ENCODE measurements at places on chromosomes 5 and 9.
A peak's percentile ranks its signal among the peaks of the same experiment; 100 is the strongest.

GRCh38 chr9:70113403-70114022, 69.9 kb downstream of the MAMDC2 start:
- no peak for DNase-seq

GRCh38 chr5:91022518-91022917, 360.6 kb downstream of the ARRDC3 start:
- no peak for DNase-seq

DNA sequence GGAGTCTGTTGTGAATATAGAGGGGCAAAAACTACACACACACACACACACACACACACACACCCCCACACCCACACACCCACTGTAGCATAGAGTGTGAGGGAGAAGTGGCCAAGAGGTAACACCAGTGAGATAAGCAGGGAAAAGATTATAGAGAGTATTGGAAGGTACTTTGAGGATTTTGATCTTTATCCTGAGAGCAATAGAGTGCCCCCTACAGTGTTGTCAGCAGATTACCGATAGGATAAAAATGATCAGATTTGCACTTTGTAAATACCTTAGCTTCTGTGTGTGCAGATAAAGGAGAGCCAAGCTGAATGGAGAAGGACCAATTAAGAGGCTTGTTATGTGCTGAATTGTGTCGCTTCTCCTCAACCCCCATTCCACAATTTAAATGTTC, 32.3 kb downstream of the ERCC6L2 start:
- no peak for DNase-seq

- DNase-seq, result no peak
Measured at GRCh38 chr9:137148661-137149060, 9.7 kb downstream of the GRIN1 start.

GRCh38 chr9:132769906-132770769, 99.9 kb downstream of the GTF3C4 start:
- peak; percentile 23 for DNase-seq

- DNase-seq, result no peak
Measured at GRCh38 chr9:16417161-16417560, 453.3 kb downstream of the BNC2 start.

- no peak for DNase-seq
Measured at GRCh38 chr5:145853781-145854376, 18.7 kb upstream of the PRELID2 start.

GRCh38 chr5:76720988-76721569, 5.2 kb downstream of the F2R start:
- no peak for DNase-seq

- DNase-seq, result no peak
Measured at GRCh38 chr9:37038302-37038942, 4.4 kb upstream of the PAX5 start.

GRCh38 chr5:146704949-146705665, 173.4 kb downstream of the PPP2R2B start:
- DNase-seq, result no peak

DNA sequence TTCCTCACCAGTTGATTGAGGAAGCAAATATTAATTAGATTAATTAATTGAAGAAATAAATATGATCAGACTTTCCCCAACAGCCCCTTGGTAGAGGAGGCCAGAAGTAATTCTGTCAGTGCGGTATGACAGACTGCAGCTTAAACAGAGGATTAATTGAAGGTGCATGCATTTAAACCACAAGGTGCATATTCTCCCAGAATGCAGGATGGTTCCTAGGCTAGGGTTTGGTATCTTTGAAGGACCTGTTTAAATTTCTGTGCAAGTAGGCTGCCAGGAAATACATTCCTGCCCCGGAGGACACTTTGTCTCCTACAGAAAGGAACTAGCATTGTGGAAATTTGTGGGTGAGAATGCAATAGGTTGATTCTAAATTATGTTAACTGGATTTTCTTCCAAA, 50.5 kb upstream of the PALM2AKAP2 start:
- DNase-seq, result no peak

DNA sequence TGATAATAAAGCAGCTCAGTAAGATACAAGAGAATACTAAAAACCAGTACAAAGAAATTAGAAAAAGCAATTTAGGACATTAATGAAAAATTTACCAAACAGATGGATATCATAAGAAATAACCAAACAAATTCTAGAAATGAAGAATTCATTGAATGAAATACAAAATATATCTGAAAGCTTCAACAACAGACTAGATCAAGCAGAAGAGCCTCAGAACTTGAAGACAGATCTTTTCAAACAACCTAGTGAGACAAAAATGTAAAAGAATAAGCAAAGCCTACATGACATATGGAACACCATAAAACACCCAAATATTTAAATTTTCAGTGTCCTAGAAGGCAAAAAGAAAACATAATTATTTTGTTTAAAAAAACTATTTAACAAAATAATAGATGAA, 66.9 kb downstream of the SKIC3 start:
- no peak for DNase-seq

- no peak for DNase-seq
Measured at GRCh38 chr5:129080766-129081165, 13.8 kb upstream of the ISOC1 start.

DNA sequence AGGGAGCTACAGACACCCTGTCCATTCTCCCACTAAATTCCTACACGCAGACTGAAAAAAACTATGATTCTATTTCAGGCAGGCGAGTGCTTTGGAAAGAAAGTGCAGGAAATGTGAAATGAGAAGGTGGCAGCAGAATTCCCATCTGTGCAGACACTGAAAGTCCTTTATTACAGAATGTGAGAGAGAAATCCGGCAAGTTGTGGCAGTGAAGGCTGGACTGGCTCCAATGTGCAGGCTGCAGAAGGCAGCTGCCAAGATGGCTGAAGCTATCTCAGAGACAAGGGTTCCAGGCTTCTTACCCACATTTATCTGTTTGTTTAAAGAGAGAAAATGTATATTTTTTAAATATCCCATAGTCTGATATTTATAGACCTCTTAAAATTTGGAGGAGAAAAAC, 161.8 kb upstream of the VLDLR start:
- no peak for DNase-seq

DNA sequence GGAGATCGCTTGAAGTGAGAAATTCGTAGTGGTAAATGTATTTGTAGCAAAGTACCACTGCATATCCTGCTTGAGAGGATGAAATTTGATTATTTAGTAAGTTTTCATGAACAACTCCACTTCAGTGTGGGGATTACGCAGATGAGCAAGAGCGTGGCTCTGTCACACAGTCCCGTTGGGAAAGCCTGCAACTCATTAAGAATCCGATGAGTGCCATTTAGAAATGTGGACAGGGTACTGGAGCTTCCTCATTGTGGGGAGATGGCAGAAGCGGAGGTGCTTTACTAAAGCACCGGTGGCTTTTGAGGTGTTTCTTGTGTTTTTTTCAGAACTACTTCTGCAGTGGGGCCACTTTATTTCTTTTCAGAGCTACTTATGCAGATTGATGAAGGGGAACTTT, 1.4 kb downstream of the TJP2 start:
- DNase-seq, result peak; percentile 19

DNA sequence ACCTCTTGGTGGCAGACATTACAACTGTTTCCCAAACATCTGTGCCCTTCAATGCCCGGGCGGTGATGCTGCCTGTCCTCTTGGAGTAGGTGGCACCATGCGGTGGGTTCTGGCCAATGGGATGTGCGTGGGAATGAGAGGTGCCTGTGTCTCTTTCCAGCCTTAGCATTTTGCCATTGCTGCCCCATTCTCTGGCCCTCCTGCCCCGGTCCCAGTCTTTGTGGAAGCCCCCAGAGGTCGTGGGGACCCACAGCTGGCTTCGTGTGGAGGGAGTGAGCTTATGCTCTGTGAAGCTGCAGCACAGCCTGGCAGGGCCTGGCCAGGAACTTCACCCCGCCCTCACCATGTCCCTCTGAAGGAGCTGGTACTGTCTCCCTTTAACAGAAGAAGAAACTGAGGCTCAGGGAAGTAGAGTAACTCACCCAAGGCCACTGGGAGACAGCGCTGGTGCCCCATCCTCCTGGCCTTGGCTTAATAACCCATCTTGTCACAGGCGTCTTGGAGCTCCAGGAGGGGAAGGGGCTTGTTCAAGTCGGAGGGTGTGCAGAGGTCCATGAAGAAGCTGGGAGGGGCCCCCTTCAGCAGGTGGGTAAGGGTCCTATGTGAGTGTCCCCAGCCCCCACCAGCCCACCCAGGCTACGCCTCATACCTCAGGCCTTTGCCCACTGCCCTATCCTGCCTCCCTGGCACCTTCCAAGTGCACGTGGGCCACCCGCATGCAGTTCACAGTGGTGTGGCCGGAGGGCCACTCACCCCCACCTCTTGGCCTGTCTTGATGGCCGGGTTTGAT, 173.6 kb downstream of the GAPVD1 start:
- no peak for DNase-seq

DNA sequence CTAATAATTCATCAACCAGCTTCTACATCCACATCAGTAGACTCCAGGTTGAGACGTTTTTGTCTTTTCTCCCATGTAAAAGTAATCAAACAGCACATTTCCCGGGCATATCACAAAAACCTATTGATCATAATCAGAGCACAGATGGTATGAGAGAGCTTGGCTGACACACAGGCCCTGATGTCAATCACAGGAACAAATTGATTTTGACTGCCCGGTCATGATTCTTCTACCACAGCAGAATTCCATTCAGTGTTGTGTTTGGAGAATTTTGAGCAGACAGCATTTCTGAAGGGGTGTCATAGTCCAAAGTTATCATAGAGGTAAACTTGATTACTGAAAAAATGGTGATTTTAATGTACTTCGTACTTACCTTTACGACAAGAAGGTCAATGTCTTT, 351.1 kb downstream of the ZSWIM6 start:
- DNase-seq, result no peak

DNA sequence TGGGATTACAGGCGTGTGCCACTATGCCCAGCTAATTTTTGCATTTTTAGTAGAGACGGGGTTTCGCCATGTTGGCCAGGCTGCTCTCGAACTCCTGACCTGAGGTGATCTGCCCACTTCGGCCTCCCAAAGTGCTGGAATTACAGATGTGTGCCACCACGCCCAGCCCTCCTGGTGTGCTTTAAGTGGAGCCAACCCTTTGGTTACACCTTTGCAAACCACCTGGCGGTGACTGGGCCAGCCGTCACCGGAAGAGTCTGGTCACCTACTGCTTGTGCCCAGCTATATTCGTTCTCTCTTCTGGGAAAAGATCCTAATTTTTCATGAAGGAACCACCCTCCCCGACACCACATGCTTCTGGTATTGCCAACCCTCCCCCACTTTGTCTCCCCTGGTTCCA, 35.9 kb downstream of the COL23A1 start:
- no peak for DNase-seq

DNA sequence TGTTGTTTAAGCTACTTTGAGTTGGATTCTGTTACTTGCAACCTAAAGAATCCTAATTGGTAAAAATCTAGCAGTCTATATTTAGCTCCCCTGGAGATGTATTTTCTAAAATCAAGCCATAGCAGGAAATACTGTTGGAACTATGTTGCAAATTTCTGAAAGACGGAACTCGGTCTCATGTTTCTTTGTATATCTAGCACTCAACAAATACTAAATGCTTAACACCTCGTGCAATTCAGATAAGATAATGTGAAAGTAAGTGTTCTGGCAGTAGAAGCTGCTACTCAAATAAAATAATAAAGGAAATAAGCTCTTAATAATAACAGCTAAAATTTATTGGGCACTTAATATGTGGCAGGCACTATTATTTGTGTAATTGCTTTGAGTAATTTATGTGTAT, 10.9 kb upstream of the PRELID2 start:
- DNase-seq, result no peak

DNA sequence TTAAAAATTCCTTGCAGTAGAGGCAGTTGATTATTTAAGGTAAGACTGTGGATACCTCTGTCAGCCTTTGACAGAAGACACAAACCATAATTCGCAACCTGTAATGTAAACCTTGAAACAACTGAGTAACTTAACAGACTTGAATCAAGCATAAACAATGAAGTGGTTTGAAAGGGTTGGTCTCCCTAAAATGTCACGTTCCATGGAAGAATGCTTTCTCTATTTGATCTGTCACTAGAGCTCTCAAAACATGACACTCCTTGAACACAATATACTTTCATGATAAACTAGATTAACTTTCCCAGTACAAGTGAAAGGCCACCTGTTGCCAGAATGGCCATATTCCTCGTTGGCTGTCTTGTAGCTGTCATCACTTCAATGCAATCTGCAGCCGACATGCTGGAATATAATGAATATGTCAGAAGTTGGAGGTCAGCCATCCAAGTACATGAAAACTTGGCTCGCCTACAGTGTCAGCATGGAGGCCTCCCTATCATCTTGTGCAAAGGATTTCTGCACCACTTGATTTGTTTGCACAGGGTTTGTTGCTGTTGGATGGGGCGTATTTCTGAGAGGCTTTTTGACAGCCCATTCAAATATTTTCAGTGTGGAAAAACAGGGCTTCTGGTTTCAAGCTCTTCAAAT, 228.0 kb downstream of the TLE4 start:
- no peak for DNase-seq

GRCh38 chr5:150120617-150121447, 34.5 kb upstream of the CSF1R start:
- DNase-seq, result no peak

GRCh38 chr5:96752341-96753016, 55.3 kb downstream of the ERAP1 start:
- DNase-seq, result peak; percentile 1

GRCh38 chr5:166401391-166401790, 1890.1 kb upstream of the WWC1 start:
- no peak for DNase-seq

GRCh38 chr5:173319646-173320045, 8.6 kb downstream of the STC2 start:
- DNase-seq, result no peak

GRCh38 chr5:157126-157715, 34.1 kb upstream of the LRRC14B start:
- no peak for DNase-seq

DNA sequence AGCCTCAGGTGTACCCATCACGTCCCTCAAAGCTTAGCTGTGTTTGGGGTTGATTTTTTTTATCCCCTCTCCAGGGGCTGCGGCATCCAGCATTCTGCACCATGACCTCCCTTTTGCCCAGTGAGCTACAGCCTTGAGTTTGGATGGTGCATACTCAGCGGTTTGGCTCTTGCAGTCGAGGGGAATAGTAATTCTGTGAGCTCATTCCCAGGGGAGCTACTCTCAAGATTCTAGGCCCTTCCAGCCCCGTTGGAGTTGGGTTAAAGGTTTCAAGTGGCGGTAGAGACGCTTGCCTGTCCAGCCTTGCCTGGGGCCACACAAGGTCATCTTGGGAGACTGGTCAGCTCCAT, 102.2 kb upstream of the SPRY4 start:
- no peak for DNase-seq

DNA sequence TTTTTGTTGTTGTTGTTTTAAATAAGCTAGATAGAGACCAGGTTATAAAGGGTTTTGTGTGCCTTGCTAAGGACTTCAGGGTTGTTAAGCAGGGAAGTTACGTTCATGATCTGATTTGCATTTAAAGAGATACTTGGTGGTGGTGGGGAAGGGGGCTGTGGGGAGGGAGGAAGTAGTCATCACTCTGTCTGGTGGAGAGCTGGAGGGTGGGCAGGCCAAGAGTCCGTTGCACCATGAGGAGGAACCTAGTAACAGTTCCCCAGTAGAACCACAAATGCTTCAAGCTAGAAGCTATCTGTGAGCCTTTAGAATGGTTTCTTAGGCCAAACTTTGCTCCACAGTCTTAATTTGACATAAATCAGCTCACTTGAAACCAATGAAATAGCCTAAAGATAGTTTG, 18.7 kb upstream of the ROPN1L start:
- DNase-seq, result no peak

All from NCI-H526 treated with DMSO at 0.1 percent for 48 hours (cell line).